ENCODE measurements at places on chromosomes 7 and 10.

DNA sequence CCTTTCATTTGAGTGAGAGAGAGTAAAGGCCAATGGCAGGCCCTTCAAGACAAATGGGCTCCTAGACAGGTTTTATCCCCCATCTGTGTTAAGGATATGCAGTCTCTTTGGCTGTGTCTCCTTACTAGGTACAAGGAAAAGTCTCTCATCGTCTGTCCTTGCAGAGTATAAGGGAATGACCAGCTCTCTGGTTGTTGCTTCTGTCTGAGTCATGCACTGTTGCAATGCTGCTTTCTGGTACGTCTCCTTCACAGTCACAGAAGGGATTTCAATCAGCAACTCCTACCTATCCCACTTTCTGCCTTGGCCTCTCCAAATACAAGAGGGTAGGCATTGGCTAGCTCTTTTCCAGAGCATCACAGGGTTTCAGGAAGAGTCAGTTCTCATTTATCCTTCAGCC, 48.1 kb downstream of the CTTNBP2 start:
- DNase-seq = no peak

- DNase-seq = no peak
Observed at GRCh38 chr7:143381427-143382125, 431 bp downstream of the ZYX start.

- DNase-seq = no peak
Observed at GRCh38 chr10:44581996-44582395, 197.1 kb upstream of the CXCL12 start.

DNA sequence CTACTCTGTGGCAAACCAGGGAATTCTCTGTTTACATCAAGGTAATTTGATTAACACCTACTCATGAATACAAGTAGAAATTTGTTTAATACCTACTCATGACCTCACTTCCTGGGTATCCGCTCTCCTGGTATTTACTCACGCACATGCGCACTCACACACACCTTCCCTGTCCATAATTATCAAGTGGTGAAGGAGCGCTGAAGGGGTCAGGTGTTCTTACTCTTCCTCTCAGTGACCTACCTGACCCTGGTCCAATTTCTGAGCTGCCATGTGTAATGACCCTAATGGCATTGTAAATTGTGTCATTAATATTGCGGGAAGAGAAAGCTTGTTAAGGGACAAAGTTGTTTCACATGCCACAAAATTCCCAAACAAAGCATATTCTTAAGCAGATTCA, 41.3 kb upstream of the TRIL start:
- no peak for DNase-seq

DNA sequence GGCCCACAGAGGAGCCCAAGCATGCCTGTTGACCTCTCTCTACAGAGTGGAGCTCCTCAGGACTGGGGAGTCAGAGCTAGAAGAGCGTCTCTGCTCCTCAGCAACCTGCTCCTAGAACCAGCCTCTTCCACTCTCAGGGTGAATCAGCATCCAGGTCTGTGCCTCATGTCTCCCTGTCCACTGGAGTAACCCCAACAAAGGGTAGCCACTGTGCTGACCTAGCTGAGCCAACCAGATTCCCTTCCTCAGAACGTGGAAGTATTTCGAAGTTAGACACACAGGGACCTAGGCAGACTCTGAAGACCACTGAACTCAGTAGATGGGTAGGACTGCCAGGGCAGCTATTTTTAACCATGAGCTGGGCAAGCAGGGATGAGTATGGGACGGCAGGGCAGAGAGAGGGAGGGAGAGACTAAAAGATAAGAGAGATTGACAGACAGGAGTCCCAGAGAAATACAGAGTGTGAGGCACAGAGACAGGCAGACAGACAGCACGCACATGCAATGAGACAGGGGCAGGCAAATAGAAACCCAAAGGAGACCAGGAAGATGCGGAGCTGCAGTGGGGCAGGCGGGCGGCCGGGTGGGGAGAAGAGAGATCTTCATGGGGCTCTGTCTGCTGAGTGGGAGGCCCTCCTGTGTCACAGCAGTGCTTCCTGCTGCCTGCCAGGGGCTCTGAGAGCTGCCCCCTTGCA, 56.7 kb downstream of the OSBPL3 start:
- no peak for DNase-seq

DNA sequence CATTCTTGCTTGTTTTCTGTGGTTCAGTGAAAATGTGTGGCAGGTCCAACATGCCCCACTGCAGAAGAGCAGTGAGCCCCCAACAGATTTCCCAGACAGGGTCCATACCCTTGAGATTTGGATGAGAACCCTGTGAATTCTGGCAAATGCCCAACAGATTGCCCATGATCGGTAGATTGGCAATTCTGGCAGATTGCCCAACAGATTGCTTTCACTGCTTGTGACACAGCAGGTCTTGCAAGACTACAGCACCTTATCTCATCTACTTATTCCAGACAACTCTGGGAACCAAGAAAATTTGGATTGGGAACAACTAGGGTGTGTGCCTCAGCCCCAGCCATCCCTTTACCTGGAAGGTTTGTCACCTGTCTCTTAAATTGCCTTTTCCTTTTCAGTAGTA, 143.7 kb upstream of the COL1A2 start:
- no peak for DNase-seq

DNA sequence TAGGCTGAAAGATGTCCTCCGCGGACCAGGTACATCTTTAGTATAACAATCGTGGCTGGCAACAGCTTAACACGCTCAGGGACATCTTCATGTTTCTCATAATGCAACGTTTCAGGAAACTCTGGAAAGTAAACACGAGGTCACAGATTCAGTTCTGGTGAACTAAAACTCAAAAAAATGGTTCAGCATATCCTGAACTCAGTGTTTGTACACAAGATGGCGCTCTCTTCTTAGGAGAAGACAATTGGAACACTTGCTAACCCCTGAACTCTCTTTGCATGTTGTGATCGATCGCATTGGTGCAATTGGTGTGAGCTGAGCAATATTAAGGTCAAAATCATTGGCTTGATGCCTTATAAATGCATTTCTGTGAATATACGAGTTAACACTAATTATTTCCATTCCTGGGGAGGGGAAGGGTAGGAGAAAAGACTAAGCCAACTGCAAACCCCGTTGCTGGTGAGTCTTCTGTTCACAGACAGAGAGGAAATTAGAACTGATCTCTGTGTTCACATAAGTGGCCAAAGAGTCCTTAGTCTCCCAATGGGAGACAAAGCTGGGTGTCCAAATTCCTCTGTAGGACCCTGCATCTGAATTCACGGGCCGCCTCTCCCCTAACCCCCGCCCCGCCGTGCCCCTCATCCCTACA, 52.6 kb upstream of the FAM180A start:
- DNase-seq = peak; percentile 23

- no peak for DNase-seq
Observed at GRCh38 chr7:8044761-8045430, 76.3 kb downstream of the GLCCI1 start.

DNA sequence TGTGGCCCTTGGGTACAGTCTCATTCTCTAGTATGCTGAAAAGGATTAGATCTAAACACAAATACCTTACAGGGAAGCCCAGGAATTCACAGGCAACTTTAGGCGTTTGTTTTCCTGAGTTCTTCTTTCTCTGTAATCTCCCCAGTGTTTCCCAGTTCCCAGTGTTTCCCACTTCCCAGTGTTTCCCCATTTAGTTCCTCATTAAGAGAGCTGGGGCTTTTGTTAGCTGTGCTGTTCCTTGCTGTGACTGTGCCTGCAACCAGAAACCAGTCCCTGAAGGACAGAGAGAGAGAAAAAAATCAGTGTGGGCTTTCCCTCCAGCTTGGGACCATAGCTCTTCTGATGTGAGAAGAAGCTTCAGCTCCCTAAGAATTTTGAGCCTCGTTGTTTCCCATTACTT, 802.9 kb upstream of the COBL start:
- no peak for DNase-seq

- DNase-seq = no peak
Observed at GRCh38 chr10:43983405-43983804, 334.7 kb upstream of the ZNF32 start.

GRCh38 chr10:52883996-52884871, 111.7 kb upstream of the MBL2 start:
- peak; percentile 87 for DNase-seq

DNA sequence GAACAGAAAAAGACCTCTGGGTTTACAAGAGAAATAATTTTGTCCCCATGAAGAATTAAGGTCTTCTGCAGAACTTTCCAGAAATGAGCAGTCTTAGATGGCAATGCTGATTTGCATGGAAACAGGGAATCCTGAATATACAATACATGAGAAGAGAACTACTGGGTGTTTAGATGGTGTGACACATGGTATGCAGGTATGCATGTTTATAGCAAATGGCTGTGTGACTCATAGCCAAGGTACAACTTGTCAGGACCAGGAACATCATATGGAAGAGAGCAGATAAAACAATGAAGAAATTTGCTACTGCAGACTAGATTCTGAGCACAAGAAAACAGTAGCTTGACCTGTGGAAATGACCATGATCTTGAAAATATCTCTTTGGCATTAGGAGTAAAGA, 907.8 kb downstream of the GATA3 start:
- DNase-seq = no peak

GRCh38 chr10:24438800-24439199, 229.9 kb downstream of the KIAA1217 start:
- DNase-seq = no peak

GRCh38 chr7:132773527-132773956, 197.3 kb upstream of the PLXNA4 start:
- no peak for DNase-seq

DNA sequence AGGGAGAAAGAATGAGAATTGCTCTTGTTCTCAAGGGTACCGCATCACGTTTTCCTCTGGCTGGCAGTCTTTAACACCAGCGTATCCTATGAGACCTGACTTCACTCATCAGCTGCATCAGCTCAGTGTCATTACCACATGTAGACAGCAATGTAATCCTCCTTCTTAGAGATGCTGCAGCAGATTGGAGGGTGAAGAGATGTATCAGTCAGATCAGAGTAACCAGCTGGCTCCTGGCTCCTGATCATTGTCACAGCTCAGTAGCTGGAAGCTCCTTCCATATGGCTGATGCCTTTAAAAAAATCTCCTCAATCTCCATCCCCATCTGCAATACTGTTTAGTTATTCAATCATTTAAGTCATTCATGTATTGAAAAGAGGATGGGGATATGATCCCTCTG, 39.7 kb upstream of the EPHB6 start:
- no peak for DNase-seq

DNA sequence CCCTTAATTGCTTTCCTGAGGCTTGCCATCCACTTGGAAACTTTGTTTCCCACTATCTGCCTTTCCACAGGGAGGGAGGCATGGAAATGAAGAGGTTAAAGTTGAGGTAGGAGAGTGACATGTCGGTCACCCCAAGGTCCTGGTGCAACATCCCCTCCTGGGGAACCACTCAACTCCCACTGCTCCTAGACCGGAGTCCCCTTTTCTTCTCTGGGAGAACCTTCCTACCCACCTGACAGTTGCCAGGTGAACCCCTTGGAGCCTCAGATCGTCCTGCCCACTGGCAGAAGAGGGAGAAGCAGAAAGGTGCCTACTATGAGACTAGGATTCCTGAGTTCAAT, 21.7 kb downstream of the IMPDH1 start:
- no peak for DNase-seq

DNA sequence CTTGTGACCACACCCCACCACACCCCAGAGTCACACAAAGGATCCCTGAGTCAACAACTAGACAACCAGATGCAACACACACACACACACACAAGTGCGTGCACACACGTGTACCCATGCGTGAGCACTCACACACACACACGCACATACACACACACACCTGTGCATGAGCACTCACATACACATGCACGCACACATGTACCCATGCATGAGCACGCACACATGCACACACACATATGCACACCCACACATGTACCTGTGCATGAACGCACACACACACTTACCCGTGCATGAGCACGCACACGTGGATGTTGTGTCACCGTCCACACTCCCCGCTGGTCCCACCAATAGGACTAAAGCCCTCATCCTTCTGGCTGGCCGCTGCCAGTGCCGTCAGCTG, 60.4 kb downstream of the HTR5A start:
- no peak for DNase-seq

- no peak for DNase-seq
Observed at GRCh38 chr7:70622936-70623335, 509.0 kb upstream of the GALNT17 start.

- DNase-seq = no peak
Observed at GRCh38 chr7:131556909-131557651, 652 bp upstream of the PODXL start.

- no peak for DNase-seq
Observed at GRCh38 chr7:84162125-84162524, 32.5 kb downstream of the SEMA3A start.

DNA sequence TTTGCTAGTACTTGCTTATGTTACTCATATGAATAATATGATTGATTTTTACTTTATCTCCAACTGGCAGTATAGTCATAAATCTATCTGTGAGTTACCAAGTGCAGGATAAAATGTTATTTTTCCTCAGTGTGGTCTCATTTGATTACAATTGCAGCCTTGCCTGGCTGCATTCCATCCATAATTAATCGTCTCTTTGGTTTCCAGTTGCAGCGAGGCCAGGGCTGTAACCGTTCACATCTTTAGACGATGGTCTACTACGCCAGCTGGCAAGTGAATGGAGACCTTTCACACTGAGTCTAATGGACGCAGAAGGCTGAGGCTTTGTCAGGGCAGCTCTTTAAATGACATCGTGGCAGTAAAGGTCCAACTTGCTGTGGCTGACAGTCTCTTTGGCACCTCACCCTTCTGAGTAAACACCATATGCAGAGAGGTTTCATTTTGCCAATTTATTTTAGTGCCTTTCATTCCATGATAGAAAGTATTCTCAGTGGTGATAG, 84.0 kb downstream of the ARL4A start:
- DNase-seq = no peak

- no peak for DNase-seq
Observed at GRCh38 chr10:123299598-123299997, 145.4 kb downstream of the BUB3 start.

DNA sequence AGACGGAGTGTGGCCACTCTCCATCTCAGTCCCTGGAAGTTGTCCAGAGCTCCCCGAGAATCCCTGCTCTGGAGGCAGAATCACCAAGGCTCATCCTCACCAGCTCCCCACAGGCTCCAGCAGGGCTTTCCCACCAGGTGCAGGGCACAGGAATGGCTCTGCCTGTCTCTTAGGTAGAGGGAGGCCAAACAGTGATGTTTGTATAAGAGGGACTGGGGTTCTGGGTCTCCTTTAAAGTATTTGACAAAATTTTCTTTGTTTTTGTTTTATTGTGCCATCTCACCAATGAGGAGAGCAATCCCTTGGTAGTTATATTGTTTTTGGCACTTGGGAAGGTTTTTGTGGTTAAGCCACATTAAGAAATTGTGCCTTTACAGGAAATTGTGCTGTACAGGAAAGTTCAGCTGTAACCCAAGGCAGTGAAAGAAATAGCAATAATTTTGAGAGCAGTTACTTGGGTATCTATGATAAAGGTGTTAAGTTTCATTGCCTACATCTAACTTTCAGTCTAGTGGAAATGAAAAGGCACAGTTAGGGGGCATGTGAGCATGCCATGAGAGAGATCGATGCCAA, 219.3 kb upstream of the PRSS58 start:
- no peak for DNase-seq

GRCh38 chr10:97726636-97727178, 10.2 kb upstream of the ZFYVE27 start:
- peak; percentile 85 for DNase-seq

Measured in iPS DF 19.7 (cell line).